Eye (tissue), 1 donor: ENCODE measurements at places on chromosomes 12 and 14.

DNA sequence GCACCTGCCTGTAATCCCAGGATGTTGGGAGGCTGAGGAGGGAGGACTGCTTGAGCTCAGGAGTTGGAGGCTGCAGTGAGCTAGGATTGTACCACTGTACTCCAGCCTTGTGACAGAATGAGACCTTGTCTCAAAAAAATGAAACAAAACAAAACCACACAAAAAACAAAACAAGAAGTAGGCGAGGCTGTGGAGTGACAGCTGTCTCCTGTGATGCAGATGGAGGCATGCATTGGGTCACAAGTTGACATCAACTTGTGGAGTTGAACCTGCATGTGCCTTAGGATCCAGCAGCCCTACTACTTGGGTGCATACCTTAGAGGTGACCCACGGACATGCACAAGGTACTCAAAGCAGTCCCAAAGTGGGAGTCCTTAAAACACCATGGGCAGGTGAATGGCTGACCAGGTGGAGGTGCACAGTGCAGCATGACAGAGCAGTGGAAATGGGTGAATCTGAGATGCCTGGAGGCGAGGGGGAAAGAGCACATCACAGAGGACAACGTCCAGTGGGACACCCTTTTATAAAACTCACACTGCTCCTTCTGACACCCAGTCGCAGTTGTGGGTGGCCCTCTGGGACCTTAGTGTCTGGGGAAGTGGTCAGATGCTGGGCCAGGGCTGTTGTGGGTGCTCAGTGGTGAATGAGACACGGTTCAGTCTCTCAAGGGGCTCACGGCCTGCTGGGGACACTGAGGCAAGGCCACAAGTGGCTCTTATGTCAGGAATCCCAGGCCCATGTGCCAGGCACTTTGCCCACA is 12.7 kb downstream of the PLBD2 start:
- DNase-seq: no peak

DNA sequence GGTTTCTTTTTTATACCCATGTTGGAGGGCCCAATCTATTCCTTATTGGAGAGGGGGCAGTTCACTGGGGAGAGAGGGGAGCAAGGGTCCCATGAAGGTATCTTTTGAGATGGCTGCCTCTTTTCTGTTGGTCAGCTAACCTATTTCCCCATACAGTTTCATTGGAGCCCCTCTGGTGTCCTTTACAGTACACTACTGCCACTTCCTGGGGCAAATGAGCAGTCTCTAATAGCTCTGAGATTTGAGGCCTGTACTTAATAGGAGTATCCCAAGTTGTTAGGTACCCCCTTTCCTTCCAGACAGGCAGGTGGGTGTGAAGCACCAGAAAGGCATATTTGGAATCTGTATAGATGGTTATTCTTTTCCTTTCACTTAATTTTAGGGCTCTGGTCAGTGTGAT is 41.3 kb upstream of the RNU6-8 start:
- no peak for DNase-seq

GRCh38 chr12:52318241-52318990 is 2.8 kb downstream of the KRT83 start:
- DNase-seq: no peak

DNA sequence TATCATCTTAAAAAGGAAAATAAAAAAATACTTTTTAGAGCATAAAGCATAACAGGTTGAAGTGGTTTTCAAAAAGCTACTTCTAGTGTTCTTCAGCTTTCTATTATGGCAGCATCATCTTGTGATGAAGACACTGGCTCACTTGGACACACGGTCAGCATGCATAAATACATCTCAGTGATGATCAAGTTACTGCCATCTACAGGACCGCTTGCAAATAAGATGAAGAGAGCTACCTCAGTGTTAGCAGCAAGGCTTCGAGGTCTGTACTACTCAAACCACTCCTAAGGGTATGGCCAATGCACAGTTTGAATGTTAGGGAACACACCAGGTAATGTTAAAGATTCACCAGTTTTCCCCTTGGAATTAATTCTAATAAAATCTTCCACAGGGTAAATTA is 58.8 kb downstream of the GALC start:
- DNase-seq: no peak
